ENCODE measurements at places on chromosomes 3 and 15. TPM values are rescaled to one million over a fixed set of nuclear protein-coding genes. Genes with fewer than 3 reads are reported as not detected.

Gene DGKG
- total RNA-seq: 2.2 TPM

Gene CHRM5
- 0.44 TPM for total RNA-seq

Gene GP5
- total RNA-seq: not detected

Gene TRH
- total RNA-seq: not detected

Gene GOLGA8J
- total RNA-seq: not detected

Gene C3orf70
- 10.8 TPM for total RNA-seq

Gene RBP2
- not detected for total RNA-seq

Gene ZNF774
- 1.5 TPM for total RNA-seq

Gene PLSCR5
- not detected for total RNA-seq

Gene CNTN4
- 106 TPM for total RNA-seq

Gene GADL1
- not detected for total RNA-seq

Gene ZBTB20
- total RNA-seq: 82.3 TPM
